Suppressor macrophage treated with lipopolysaccharide for 4 hours (primary cell): ENCODE measurements at places on chromosomes 7 and 10.

DNA sequence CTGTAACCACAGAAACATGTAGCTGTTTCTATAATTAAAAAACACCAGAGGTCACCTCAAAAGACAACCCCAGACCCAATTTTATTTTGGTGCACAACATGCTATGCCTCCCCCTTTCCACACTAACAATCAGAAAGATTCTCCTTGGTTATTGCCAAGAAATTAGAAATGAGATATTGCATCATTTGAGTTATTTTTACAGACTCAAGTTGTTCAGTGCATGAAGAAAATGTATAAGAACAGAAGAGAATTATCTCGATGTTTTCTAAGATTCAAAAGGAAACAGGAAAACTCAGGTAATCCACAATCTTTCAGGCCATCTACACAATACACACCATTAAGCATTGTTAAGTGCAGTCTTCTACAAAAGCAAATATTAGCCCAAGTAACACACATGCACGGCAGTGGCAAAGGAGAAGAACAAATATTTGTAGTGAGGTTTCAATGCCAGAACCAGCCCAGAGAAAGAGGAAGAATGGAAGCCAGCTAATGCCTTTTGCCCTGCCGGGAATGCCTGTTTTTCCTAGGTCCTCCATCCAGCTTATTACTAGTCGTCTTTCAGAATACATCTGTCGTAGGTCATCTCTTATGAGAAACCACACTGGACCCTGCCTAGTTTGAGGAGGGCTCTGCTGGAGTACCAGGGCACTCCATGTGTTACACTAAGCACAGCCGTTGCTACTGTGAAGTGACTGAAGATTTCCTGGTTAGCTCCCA, 67.6 kb upstream of the C1GALT1 start:
- no peak for DNase-seq

GRCh38 chr10:84178160-84178609, 4.6 kb downstream of the GPR15LG start:
- DNase-seq = no peak

GRCh38 chr7:148487912-148488311, 102.7 kb upstream of the C7orf33 start:
- no peak for DNase-seq

DNA sequence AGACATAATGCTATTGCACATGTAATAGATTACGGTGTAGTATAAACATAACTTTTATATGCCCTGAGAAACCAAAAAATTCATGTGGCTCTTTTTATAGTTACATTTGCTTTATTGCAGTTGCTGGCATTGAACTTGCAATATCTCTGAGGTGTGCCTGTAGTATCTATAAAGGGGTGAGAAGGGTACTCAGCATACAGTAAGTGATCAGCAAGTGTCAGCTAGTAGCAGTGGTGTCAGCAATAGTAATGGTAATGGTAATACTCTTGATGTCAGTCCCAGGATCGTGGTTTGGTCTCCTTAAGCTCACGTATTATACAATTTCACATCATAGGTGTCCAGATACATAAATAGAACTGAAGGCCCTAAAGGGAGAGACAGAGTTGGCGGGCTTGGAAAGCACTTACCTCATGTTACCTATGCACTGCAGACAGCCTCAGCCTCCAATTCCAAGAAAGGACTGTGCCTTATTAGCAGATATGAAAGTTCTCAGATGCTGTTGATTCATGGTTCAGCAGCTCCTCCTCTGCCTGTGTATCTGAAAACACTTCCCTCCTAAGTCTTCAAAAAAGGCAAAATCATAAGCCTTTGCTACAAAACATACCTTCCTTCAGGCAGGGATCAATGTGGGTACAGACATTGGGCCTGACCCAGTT, 6.6 kb upstream of the GIMAP7 start:
- no peak for DNase-seq

DNA sequence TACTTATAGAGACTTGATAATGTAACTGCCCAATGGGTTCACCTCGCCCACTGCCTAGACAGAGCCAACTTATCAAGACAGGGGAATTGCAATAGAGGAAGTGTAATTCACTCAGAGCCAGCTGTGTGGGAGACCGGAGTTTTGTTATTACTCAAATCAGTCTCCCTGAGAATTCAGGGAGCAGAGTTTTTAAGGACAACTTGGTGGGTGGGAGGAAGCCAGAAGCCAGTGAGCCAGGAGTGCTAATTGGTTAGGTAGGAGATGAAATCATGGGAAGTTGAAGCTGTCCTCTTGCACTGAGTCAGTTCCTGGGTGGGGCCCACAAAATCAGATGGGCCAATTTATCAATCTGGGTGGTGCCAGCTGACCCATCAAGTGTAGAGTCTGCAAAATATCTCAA, 20.1 kb upstream of the C7orf33 start:
- DNase-seq = peak; percentile 92

DNA sequence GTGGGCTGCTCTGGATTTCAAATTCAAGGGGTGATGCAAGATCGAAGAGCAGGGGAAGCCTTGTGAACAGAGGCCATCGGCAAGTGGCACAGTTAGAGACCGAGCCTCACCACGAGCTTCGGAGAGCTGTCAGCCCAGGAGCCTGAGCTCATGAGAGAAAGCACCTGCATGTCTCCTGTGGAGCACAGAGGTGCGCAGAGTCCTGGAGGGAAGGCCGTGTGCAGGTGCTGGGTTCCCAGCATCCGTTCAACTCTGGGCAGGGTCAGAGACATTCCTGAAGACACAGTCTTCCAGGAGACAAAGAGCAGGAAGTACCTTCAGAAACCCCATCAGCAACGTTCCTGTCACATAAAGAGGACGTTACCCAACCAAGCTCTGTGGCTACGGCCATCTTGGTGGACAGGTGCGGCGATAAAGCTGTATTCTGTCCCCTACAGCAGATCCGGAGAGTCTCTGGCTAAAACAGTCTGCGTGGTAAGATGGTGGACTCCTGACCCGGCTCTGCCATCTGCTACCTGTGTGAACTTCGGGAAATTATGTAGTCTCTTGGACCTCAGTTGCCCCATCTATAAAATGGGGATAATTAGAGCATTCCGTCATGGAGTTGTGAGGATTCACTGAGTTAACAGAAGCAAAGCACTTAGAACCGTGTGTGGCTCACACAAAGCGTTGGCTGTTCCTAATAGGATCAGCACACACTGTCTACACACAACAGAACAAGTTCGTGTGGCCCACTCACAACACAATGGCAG, 40.6 kb downstream of the NOD1 start:
- DNase-seq = no peak

GRCh38 chr10:69663369-69663947, 33.4 kb downstream of the FAM241B start:
- DNase-seq = no peak
